ENCODE measurements at places on chromosomes 5 and 9.

- DNase-seq, result no peak
Observed at GRCh38 chr9:71209890-71210289, 88.5 kb upstream of the TRPM3 start.

- no peak for DNase-seq
Observed at GRCh38 chr5:119453040-119453373, 710 bp downstream of the HSD17B4 start.

DNA sequence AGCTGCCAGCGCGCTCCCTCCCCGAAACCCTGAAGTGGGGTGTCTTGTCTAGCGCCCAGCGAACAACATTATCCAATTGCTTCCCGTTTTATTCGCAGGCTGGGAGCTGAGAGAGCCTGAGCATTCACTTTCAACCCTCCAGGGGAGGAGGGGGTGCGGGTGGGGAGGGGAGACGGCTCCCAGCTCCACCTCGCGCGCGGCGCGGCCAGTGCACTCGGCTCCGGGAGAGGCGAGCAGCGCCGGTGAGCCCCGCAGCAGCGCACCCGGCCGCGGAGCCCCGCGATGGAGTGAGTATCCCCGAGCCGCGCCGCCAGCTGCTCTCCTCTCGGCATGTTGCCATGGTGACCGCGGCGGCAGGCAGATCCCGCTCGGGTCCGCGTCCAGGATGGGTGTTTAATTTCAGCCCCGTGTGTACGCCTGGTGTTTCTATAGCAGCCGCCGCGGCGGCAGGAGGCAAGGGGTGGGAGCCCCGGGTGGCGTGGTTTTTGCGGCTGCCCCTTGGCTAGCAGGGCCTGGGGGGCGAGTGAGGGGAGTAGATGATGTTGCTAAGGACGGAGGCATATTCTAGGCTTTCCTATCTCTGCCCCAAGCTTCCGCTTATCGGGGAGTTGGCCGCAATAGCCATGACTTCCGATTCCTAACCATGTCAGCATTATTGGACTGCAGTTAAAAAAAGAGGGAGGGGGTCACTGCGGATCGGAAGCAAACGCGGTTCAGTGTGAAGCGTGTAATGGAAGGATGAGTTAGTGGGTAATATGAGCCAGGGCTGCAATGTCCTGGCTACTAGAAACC is 139.2 kb upstream of the PALM2AKAP2 start:
- DNase-seq, result peak; percentile 48

GRCh38 chr5:34708777-34709176 is 52.6 kb downstream of the RAI14 start:
- DNase-seq, result no peak

GRCh38 chr9:72440992-72441847 is 76.2 kb upstream of the ZFAND5 start:
- no peak for DNase-seq

- no peak for DNase-seq
Observed at GRCh38 chr5:13553896-13554295, 390.6 kb downstream of the DNAH5 start.

GRCh38 chr5:156694598-156694997 is 155.5 kb upstream of the PPP1R2B start:
- DNase-seq, result no peak

DNA sequence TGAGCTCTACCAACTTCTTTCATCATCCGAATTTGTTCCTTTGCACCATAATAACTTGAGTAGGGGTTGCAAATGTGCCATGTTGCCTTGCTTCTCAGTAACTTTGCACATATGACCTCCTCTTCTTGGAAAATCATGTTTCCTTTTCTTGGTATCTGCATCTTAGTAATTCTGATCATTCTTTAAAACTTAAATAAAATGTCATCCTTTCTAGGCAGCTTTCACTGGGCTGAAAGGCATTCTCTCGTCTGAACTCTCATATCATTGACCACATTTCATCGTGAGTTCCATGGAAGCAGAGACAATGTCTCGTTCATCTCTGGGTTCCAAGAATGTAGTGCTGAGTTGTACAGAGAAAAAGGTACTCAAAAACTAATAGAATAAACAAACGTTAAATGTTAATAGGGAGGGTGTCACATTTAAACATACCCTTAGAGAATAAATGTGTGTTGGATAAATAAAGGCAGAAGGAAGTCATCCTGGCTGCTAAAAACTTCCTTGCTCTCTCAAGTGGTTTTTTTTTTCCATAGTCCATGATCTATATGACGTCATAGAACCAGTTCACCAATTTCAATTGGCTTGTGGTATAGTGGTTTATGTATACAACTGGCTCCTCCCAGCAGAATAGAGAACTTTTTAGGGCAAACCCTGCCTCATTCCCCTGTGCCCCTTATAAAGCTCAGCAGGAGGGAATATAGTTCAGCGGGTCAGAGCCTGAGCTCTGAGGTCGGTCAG is 218.1 kb upstream of the TRIM32 start:
- no peak for DNase-seq

GRCh38 chr5:44336708-44337107 is 52.5 kb downstream of the FGF10 start:
- no peak for DNase-seq

Measured in NCI-H1417 treated with DMSO at 0.1 percent for 48 hours (cell line).